Smooth muscle cell of the umbilical artery (primary cell): ENCODE measurements at places on chromosomes 13 and 19. TPM values are rescaled to one million over a fixed set of nuclear protein-coding genes. Genes with fewer than 3 reads are reported as not detected.

The FAM174C gene
- total RNA-seq = 23.8 and 45.4 TPM in 2 replicates

The SLC8A2 gene
- 0.14 TPM in 1 of 2 replicates, not detected in the other for total RNA-seq

The IL12RB1 gene
- total RNA-seq = under 0.01 and 0.09 TPM in 2 replicates

The FGF14 gene
- under 0.01 TPM in 1 of 2 replicates, not detected in the other for total RNA-seq

The C19orf33 gene
- total RNA-seq = not detected in 2 replicates

The LHB gene
- not detected in 2 replicates for total RNA-seq

The ZNF560 gene
- total RNA-seq = 1.5 and 5.8 TPM in 2 replicates

The RPL36 gene
- total RNA-seq = 215 and 555 TPM in 2 replicates

The ZNF471 gene
- 5.3 and 9.1 TPM in 2 replicates for total RNA-seq

The DACT3 gene
- 2.2 and 5.0 TPM in 2 replicates for total RNA-seq

The TMEM238 gene
- total RNA-seq = 0.30 and 0.32 TPM in 2 replicates

The XAB2 gene
- 25.2 and 46.3 TPM in 2 replicates for total RNA-seq

The FGF22 gene
- total RNA-seq = not detected in 2 replicates

The MYO16 gene
- not detected in 2 replicates for total RNA-seq

The GPC5 gene
- total RNA-seq = 0.09 and 0.30 TPM in 2 replicates

The DACH1 gene
- total RNA-seq = under 0.01 TPM in 1 of 2 replicates, not detected in the other

The DCLK1 gene
- total RNA-seq = 4.5 and 7.4 TPM in 2 replicates

The SLC35E1 gene
- 60.0 and 66.2 TPM in 2 replicates for total RNA-seq

The SHANK1 gene
- total RNA-seq = 6.8 and 11.0 TPM in 2 replicates

The CACNA1A gene
- total RNA-seq = 14.3 and 22.2 TPM in 2 replicates

The CCDC9 gene
- total RNA-seq = 4.5 and 11.9 TPM in 2 replicates

The UGGT2 gene
- total RNA-seq = 98.9 and 132 TPM in 2 replicates

The RFPL4AL1 gene
- not detected in 2 replicates for total RNA-seq

The KLK4 gene
- total RNA-seq = not detected in 2 replicates

The FUT1 gene
- 0.28 and 0.30 TPM in 2 replicates for total RNA-seq

The LIPE gene
- 1.5 and 2.8 TPM in 2 replicates for total RNA-seq

The ENOX1 gene
- 2.1 TPM in 2 replicates for total RNA-seq

The KLF5 gene
- total RNA-seq = 0.59 and 1.1 TPM in 2 replicates

The NLRP11 gene
- not detected in 2 replicates for total RNA-seq

The RCBTB2 gene
- total RNA-seq = 5.8 and 7.7 TPM in 2 replicates

The KISS1R gene
- total RNA-seq = not detected in 2 replicates

The ZNF699 gene
- total RNA-seq = 15.4 and 19.0 TPM in 2 replicates

The KPTN gene
- total RNA-seq = 3.2 and 5.9 TPM in 2 replicates
